Naive B cell (primary cell): ENCODE measurements at places on chromosomes 4 and X. TPM values are rescaled to one million over a fixed set of nuclear protein-coding genes. Genes with fewer than 3 reads are reported as not detected.

TRIM2 gene
- 3.5 TPM for polyA plus RNA-seq

TGIF2LX gene
- not detected for polyA plus RNA-seq

GRCh38 chr4:67103001-67103747 is 442.1 kb downstream of the CENPC start:
- no peak for DNase-seq
- no peak overlapping the region for H3K27ac ChIP-seq
- H3K4me3 ChIP-seq: no peak overlapping the region
- H3K27me3 ChIP-seq: no peaks in the 10 kb centered on the region
- no peaks in the 10 kb centered on the region for H3K36me3 ChIP-seq
- no peaks in the 10 kb centered on the region for H3K4me1 ChIP-seq

ADH7 gene
- not detected for polyA plus RNA-seq

TAPT1 gene
- polyA plus RNA-seq: 155 TPM
